ENCODE measurements at places on chromosomes 7 and 10.

GRCh38 chr7:15204421-15204820, 301.9 kb upstream of the DGKB start:
- DNase-seq: no peak

GRCh38 chr10:43667761-43668386, 19.2 kb upstream of the ZNF32 start:
- DNase-seq: no peak

GRCh38 chr10:48658243-48658974, 26.3 kb upstream of the WDFY4 start:
- DNase-seq: peak; percentile 81

GRCh38 chr7:13945670-13946069, 43.8 kb downstream of the ETV1 start:
- no peak for DNase-seq

- no peak for DNase-seq
Observed at GRCh38 chr7:140237390-140237789, 60.6 kb upstream of the KDM7A start.

GRCh38 chr7:24052572-24053260, 231.3 kb upstream of the NPY start:
- peak; percentile 88 for DNase-seq

- DNase-seq: no peak
Observed at GRCh38 chr7:157710396-157710795, 373.6 kb downstream of the DNAJB6 start.

- DNase-seq: no peak
Observed at GRCh38 chr7:106752367-106752766, 91.4 kb upstream of the CCDC71L start.

GRCh38 chr10:122311716-122312115, 40.6 kb downstream of the BTBD16 start:
- no peak for DNase-seq

DNA sequence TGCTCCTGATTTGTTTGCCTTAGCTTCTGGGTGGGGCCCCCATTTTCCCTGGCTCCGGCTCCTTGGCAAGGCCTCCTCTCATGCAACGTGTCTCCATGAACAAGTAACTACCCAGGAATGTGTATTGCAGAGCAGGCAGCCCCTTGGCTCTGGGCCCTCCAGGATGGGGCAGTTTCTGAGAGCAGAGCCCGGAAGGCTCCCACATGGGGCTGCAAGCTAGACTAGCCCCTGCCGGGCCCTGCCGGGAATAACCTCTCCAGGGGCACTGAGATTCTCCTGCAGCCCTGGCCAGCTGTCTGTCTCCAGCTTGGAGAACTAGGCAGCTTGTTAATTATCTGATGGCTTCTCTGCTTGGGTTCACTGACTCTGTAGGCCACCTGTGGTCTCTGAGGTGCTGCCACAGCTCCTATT, 184.0 kb upstream of the INHBA start:
- no peak for DNase-seq

DNA sequence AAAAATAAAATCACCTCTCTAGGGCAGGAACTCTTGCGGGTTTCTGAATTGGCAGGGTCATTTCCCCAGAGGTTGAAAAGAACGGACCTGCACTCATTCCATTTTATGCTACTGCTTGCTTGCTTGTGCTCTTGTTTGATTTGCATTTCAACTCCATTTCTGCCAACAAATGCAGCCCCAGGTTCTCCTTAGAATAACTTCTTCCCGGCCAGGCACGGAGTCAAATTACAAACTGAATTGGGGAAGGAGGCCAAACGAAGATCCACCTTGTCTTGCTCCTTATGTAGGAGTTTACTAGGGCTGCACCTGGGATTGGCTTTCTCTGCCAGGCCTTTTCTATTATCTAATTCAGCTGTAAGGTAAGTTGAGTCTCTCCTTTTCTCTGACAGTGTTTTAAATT, 79.6 kb downstream of the HGF start:
- DNase-seq: no peak

- DNase-seq: no peak
Observed at GRCh38 chr7:54563329-54563916, 21.2 kb downstream of the VSTM2A start.

- no peak for DNase-seq
Observed at GRCh38 chr10:48589266-48589665, 15.6 kb downstream of the ARHGAP22 start.

- no peak for DNase-seq
Observed at GRCh38 chr7:100510437-100511239, 26.9 kb downstream of the NYAP1 start.
